NCI-H1436 (cell line): ENCODE measurements at places on chromosomes 7 and 10.

GRCh38 chr10:32180390-32181280 lies 124.4 kb upstream of the KIF5B start:
- DNase-seq: no peak

- DNase-seq: no peak
These were observed 612 bp downstream of the SNX8 start for GRCh38 chr7:2313450-2314208.

DNA sequence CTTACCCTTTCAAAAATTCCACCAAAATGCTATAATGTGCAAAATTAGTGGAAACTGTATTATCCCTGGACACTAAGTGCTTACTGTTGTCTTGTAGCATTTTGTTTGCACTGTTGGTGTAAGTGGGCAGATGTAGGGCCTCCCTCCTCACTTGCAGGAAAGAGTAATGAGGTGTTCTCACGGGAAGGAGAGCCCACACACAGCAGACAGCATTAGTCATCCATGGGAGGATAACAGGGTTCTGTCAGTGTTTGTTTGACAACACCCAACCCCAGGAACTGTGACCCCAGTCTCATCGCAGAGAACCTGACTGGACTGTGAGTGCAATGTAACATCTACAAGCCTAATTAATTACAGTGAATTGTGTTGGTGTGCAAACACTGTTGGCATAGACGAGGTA lies 58.7 kb upstream of the VSTM2A start:
- no peak for DNase-seq

GRCh38 chr7:150829426-150829825 lies 22.9 kb upstream of the AOC1 start:
- DNase-seq: no peak

- no peak for DNase-seq
These were observed 16.0 kb downstream of the FAM13C start for GRCh38 chr10:59346321-59346720.

- no peak for DNase-seq
These were observed 173.3 kb downstream of the SLC16A9 start for GRCh38 chr10:59536167-59537014.

DNA sequence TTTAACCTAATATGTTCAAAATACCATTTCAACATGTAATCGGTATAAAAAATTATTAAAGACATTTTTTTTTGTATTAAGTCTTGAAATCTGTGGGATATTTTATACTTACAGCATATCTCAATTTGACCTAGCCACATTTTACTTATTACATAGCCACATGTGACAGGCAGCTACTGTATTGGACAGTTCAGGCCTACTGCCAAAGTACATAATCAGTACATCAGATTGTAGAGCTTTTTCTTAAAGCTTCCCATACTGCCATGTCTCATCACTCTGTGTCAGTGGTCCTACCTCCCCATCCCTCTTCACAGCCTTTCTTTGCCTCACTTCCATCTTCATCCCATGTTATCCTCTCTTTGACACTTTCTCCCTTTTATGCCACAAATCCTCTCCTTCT lies 43.0 kb downstream of the LOXL4 start:
- no peak for DNase-seq

GRCh38 chr10:101224060-101224909 lies 5.0 kb downstream of the LBX1 start:
- DNase-seq: no peak

GRCh38 chr10:16686054-16686902 lies 130.9 kb downstream of the RSU1 start:
- peak; percentile 7 for DNase-seq

- no peak for DNase-seq
These were observed 377.5 kb upstream of the SORCS1 start for GRCh38 chr10:107542016-107542415.

- DNase-seq: no peak
These were observed 59.0 kb downstream of the IKZF1 start for GRCh38 chr7:50363327-50364060.

DNA sequence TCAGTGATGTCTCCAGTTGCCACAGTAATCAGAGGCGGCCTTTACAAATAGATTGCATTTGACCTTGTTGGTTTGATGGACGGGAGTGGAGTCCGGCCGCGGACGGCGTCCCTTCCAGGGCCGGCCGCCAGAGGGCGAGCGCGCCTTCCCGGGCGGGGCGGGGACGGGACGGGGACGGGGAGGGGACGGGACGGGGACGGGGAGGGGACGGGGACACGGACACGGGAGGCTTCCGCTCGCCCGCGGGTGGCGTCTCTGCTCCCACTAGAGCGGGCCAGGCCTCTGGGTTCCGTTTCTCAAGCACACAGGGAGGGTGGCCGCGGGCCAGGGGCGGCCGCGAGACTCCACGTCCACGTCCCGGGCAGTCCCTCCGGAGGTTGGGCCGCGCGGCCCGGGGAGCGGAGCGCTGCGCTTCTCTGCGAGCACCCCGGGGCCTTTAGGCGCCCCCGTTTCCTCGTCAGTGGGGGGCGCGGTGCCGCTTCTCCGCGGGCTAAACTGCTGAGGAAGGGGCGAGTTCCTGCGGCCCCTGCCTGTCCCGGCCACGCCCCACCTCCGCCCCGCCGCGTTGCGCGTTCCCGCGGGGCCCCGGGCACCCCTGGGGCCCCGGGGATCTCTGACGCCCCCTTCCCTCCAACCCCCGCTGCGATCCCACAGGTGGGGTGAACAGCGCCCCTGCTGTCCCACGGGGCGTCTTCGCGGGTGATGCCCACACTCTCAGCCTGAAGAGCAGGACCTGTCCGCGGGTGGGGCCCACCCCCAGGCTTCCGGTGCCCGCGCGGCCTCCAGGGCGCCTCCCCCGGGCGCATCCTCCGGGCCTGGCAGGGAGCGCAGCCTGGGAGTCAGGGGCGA lies 84.2 kb upstream of the MKI67 start:
- no peak for DNase-seq

DNA sequence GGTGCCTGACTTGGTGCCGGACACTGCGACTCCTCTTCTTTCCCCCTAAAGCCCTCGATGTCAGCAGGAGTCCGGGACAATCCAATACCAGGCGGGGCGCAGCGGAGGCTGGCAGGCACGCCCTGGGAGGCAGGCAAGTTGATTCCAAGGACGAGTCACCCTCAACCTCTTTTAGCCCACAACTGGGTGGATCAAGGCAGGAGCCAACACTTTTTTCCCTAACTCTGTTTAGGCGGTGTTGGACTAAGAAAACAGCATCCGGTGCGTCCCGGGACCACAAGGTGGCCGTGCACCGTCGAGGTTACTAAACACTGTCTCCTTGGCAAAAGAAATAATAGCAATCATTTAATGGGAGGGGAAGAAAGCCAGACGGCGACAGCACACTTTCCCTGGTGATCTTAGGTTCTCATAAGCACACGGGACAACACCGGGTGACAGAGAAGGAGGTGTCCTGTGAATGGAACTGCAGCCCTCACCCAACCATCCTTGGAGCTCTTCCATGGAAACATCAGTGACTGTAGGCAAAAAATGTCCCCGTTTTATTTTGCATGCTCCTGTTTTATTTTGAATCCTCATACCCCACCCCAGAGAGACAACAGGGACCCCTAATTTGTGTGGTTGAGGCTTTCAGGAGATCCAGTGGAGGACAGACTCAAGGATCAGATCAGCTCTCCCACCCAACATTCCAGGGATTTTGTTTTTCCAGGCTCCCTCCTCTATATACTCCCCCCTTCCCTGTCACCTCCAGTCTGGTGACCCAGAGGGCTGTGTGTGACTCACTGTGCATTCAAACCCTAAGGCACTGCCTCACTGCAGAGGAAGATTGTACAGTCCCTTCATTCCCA lies 1.3 kb upstream of the CALCR start:
- DNase-seq: no peak

GRCh38 chr7:54397836-54398612 lies 144.2 kb upstream of the VSTM2A start:
- no peak for DNase-seq

DNA sequence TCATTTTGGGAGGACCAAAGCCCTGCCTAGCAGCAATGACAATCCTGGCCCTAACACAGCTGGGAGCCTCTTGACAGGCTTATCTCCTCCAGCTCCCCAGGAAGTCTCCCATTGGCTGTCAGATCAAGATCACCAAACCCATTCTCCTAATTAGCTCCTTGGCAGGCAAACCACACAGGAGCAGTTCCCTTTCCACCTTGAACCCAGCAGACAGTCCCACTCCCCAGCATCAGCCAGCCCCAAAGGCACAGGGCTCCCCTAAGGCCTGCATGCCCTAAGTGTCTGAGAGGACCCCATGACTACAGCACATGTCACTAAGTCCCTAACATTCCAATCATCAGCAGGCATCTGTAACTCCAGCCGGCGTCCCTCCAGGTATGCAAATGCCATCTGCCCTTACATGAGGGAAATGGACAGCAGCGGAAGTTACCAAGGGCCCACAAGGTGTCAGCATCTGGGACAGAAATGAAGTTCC lies 348.5 kb downstream of the KCNMA1 start:
- no peak for DNase-seq

DNA sequence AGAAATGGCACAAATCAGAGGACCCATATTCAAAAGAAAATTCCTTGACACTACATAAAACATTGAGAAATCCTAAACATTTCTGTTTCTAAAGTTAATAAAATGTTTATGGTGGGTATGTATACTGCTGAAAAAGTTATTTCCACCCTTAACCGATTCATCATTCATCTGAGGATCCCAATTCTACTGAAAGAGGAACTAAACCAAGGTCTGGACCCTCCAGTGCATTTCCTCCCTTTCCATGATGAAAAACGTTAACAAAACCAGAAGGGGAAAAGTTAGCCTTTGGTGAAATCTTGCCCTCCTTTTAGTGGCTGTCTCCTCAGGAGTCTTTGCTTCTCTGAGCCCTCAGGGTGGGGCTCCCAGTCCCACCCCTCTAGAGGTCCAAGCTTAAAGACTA lies 144.5 kb upstream of the ASAH2 start:
- DNase-seq: no peak

DNA sequence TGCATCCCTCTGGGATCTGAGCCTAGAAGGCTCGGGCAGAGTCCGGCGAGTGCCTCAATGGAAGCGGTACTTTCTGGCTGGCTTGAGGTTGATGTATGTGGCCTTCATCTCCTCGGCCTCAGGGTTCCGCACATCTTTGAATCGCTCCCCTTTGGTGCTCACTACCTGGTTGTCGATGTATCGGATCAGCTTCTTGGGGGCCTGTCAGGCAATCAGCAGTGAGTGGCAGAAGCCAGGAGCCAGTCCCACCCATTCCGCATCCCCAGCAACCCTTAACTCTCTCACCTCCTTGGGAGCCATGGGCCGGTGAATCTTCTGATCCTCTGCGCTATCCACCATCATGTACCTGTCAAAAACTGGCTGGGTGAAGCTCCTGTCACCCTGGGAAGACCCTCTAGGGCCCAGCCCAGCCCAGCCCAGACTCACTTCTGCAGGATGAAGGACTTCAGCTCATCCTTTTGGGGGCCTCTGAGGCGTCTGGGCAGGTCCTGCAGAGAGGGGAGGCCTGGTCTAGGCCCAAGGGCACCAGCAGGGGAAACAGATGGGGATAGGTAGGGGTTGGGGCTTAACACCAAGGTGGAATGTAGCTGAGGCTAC lies 2.8 kb downstream of the FBXL15 start:
- no peak for DNase-seq

DNA sequence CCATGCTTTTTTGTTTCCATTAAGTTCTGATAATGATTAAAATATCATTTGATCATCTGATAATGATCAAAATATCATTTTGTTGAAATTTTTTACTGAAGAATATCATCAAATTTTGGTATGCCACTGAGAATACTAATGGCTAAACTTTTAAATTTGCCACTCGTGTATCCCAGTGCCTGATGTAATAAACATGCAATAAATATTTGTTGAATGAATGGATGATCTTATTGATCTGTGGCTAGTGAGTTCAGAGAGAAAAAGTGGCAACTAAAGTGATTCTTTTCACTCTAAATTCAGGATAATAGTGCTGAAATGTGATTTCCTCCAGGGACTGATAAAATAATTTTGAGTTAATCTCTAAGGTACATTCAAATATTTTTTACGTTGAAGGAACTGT lies 159.3 kb upstream of the WNT16 start:
- DNase-seq: no peak

DNA sequence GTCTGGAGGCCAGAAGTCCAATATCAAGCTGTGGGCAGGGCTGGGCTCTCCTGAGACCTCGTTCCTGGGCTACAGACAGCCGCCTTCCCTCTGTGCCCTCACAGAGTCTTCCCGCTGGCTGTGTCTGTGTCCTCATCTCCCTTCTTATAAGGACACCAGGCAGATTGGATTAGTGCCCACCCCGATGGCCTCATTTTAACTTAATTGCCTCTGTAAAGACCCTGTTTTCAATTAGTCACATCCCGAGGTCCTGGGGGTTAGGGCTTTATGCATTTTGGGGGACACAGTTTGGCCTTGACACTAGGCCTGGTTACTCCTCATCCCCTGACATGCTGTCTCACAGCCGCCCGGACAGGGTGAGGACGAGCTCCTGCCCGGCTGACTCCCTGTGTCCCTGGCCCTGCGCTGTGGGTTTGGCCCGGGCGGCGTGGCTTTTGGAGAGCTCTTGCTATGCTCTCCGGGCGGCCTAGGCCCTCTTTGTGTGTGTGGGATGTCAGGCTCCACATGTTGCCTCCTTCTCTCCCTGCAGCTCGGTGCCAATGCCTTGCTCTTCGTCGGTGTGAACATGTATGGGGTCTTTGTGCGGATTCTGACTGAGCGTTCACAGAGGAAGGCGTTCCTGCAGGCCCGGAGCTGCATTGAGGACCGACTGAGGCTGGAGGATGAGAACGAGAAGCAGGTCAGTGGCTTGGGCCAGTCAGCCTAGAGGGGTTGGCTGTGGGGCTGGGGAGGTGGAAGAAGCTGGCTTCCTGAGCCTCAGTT lies 18.2 kb downstream of the ADCY1 start:
- DNase-seq: no peak

- DNase-seq: no peak
These were observed 80.4 kb downstream of the UBE3C start for GRCh38 chr7:157219154-157219553.

DNA sequence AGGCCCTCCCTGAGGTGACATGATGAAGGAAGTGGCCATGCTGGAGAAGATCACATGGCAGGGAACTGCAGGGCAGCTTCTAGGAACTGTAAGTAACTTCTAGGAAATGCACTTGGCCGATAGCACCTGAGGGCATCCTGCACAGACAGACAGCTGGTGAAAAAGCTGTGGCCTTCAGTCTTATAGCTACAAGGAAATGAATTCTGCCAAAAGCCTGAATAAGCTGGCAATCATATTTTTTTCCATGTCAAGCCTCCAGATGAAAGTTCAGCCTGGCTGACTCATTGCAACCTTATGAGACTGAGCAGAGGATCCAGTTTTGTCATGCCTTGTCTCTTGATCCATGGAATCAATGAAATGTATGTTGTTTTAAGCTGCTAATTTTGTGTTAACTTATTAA lies 91.1 kb upstream of the CACNA2D1 start:
- no peak for DNase-seq
